EH (cell line): ENCODE measurements at places on chromosomes 4 and X.

DNA sequence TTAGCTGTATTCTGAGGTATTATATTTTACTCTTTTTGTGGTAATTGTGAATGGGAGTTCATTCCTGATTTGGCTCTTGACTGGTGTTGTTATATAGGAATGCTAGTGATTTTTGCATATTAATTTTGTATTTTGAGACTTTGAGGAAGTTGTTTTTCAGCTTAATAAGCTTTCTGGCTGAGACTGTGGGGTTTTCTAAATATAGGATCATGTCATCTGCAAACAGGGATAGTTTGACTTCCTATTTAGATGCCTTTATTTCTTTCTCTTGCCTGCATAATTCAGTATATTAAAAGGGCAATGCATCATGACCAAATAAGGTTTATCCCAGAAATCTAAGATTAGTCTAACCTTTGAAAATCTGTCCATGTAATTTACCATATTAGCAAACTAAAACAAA is 44.7 kb upstream of the EPGN start:
- no peak for DNase-seq

DNA sequence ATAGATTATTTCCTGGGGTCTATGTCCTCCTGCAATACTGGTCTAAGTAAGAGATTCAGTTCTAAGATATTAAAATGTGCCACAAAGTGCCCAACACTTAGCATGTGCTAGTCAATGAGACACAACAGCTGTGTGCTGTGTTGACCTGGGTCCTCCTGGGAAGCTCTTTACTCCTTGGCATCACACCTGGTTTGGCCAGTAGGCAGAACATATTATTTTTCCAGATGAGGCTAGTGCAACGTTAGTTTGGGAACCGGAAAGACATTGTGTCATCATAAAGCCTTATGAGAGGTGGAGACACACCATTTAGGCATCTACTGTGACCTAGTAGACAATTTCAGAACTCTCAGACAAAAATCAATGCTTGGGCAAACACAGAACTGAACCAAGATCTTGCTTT is 197.8 kb downstream of the MID1IP1 start:
- no peak for DNase-seq

DNA sequence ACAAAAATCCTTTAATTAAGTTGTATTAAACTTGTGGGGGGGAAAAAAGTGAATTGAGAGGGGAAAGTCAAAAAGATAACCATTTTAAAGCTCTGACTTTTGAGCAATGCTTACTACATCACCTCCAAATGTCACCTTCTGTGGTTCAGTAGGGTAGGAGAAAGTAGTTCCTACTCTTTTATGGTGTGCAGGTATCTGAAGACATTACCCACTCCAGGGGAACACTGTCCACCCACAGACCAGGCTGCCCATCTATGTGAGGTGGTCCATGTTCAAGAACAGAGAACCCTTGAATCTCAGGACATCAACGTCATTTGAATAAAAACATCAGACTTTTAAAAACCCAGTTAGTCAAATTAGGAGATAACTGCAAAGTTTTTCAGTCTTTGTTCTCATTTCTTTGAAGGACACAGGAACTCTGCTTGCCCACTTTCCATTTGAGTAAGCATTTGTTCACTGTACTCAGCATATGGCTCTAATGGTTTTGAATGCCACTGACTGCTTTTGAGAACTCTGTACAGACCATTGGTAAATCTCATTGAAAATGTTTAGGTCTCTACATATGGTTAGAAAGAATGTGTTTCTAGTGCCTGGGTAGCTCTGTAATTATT is 18.4 kb downstream of the NMU start:
- no peak for DNase-seq

- no peak for DNase-seq
These were observed 30.3 kb downstream of the ABLIM2 start for GRCh38 chr4:8128100-8128856.

- no peak for DNase-seq
These were observed 159.0 kb downstream of the CHIC2 start for GRCh38 chr4:53905276-53905940.

- no peak for DNase-seq
These were observed 81.4 kb downstream of the HTRA3 start for GRCh38 chr4:8350841-8351461.

- peak; percentile 30 for DNase-seq
These were observed 5.1 kb downstream of the AP1S2 start for GRCh38 chrX:15849555-15849954.

- DNase-seq = no peak
These were observed 99.0 kb upstream of the FTHL17 start for GRCh38 chrX:31170792-31171191.

GRCh38 chrX:53255738-53256191 is 25.6 kb downstream of the IQSEC2 start:
- DNase-seq = no peak

DNA sequence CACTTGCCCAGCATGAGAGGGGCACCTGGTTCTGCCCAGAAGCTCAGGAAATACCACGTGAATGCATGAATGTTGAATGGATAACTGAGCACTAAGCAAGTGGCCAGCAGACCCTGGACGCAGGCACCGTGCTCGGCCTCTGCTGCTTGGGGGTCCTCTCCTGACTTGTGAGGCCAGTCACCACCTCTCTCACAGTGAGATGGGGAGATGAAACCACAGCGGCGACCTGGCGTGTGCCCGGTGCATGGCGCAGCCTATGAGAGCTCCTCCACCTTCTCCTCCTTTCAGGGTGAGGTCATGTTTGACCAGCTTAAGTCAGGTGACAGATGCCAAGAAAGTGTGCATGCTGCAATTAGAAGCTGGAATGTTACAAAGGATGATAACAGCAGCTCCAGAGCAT is 75.5 kb downstream of the HMX1 start:
- no peak for DNase-seq

DNA sequence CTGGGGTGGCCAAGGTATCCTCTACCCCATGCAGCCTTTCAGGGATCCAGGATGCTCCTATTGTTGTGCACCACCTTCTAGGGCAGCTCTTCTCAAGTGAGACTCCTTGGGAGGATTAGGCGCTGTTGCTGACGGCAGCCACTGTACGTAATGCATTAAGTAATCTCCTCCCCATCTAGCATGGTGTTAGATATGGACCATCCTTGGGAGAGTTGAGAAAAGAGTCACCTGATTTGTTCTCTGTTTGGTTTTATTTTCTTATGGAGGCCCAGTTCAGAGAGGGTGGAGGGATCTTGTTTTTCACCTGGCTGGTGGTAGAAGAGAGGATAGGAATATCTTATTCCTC is 46.4 kb downstream of the GYG2 start:
- DNase-seq = no peak

- no peak for DNase-seq
These were observed 15.3 kb downstream of the PGRMC1 start for GRCh38 chrX:119251386-119251785.

DNA sequence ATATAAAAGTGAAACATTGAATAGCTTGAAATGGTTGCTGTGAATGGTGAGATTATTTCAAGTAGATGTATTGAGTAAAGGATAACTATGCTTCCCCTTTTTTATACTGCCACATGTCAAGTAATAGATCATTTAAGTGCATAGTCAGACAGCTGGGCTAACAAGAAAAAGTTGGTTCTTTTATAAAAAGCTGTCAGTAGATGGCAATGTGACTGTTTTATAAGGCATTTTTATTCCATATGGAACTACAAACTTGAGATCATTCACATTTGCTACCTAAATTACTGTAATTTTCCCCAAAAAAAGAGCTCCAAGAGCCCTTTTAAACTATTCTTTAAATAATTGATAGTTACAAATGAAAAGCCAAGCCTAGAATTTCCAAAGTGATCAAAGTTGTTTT is 831.0 kb downstream of the C4orf33 start:
- DNase-seq = no peak

DNA sequence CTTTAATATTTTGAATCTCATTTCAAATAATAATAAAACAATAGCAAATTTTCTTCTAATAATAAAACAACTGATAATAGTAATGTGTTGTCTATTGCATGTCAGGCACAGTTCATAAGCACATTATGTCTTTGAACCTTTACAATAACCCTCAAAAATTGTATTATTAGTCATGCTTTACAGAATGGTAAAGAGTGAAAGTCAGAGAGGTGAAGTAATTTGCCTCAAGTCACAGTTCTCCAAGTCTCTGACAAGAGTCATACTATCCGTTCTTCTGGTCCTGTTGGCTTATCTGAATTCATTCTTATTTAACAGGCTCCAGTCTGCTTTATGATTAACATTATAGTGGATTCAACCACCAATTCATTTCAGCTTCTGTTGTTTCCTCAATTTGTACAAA is 313.0 kb downstream of the AFF2 start:
- DNase-seq = no peak

DNA sequence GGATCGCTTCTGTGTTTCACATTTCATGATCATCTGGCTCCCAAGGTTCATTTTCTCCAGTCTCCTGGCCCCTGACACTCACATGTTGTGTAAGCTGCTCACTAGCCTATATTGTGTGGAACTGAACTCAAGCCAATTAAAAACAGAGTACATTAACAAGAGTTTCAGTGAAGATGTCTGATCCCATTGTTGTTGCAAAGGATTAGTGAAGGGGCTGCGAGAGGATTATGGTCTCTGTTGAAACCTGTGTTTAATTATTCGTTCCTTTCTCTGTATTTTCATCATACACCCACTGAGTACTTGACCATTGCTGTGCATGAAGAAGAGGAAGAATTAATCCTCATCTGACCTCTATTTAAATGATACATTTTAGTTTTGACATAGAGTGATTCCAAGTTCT is 54.7 kb downstream of the AFF2 start:
- no peak for DNase-seq

DNA sequence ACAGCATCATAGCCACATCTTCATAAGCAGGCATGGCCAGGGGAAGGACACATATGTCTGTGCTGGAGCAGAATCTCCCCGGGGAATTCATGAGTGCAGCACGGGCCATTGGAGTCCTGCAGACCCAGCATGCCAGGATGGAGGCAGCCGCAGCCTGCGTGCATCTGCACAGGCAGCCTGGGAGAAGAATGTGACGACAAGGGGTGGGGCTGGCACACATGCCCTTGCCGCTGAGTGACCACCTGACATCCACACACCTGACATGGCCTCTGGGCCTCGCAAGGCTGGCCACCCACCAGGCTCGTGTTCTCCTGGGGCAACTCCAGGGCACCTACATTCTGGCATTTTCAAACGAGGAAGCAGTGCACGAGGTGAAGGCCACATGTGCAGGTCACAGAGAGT is 66.2 kb upstream of the AFAP1 start:
- no peak for DNase-seq

- DNase-seq = no peak
These were observed 7.8 kb downstream of the PNCK start for GRCh38 chrX:153665726-153666306.

DNA sequence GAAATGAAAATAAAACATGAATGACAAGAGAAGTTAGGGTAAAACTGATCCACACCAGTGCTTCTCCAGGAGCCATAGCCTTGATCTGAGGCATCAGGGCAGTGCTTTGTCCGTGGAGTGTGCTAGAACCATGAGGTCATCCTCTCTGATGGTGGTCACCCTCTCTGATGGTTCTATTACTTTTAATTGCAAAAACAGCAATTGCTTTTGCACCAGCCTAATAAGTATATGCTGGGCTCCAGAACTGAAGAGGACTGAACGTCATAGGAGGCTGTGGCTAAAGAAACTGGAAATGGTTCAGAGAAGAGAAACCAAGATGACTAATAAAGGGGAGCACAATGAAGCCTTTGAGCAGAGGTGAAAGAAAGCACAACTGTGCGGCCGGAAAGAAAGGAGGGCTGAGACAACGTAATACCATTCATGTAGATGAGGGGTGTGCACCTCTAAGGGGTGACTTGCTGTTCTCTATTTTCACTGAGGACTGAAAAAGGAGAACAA is 17.0 kb upstream of the TMEM154 start:
- no peak for DNase-seq

DNA sequence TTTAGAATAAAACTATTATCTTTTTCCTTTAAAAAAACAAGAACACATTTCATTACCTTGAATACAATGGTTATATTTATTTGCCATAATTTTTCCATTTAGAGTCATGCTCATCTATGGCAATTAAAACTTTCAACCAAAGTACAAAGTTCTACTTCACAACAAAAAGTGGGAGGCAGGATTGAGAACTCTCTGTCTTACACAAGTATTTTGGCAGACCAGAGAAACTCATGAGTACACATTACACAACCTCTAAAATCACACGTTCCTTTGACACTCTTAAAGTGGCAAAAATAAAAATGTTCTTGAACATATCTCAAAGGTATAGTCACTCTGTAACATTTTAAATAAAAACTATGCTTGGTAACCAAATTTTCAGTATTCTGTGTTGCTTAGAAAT is 213.4 kb downstream of the IL15 start:
- no peak for DNase-seq

DNA sequence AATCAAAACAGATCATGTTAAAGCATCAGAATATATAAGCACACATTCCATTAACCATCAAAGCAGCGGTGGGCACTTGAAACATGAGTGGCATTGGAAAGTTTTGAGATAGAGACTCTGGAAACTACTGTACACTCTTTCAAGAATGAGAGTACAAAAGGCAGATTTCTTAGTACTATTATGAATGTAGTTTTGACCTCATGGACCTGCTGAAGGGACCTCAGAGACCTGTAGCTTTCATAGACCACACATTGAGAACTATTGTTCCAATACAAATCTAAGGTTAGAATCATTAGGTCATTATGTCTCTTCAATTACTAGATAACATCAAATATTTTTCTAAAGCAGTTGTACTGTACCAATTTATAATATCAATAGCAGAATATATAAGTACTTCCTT is 283.6 kb downstream of the RPA4 start:
- no peak for DNase-seq

- no peak for DNase-seq
These were observed 349.5 kb upstream of the EDA2R start for GRCh38 chrX:66988331-66988730.

GRCh38 chr4:47746122-47746521 is 91.7 kb downstream of the CORIN start:
- DNase-seq = no peak

DNA sequence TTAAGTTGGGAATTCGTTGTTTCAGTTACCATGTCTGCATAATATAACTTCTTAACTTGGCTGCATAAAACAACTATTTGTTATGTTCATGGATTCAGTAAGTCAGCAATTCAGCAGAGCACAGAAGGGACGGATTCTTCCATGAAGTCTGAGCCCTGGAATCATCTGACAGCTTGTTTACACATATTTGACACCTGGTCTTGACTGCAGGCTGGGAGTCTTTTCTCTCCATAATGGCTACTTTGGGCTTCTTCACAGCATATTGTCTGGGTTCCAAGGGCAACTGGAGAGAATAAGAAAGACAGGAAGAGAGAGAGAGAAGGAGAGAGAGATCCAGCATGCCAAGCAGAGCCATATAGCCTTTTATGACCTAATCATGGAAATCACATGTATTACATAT is 23.1 kb downstream of the CENPC start:
- no peak for DNase-seq

GRCh38 chr4:156137679-156138473 is 184.2 kb upstream of the CTSO start:
- DNase-seq = no peak

DNA sequence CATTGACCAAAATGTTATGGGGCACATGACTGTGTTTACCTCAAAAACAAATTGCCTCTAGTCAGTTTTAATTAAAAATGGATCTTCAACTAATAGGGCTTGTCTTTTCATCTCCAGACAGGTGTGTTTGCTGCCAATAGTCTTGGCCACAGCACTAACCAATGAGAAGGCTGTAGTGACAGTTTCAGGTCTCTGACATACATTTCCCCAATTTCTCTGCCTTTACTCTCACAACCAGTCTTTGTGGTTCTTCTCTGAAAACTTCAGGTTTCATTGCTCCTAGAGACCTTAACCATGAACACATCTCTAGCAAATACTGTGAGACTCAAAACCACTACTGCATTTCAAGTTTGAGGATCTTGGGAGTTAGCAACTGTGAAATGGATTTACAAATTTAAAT is 3.5 kb upstream of the EDNRA start:
- DNase-seq = no peak
